ENCODE measurements at places on chromosomes 6 and 20.

GRCh38 chr6:45478240-45478639 lies 100.5 kb upstream of the SUPT3H start:
- DNase-seq = no peak

GRCh38 chr6:13295576-13295975 lies 32.8 kb downstream of the TBC1D7 start:
- DNase-seq = no peak

DNA sequence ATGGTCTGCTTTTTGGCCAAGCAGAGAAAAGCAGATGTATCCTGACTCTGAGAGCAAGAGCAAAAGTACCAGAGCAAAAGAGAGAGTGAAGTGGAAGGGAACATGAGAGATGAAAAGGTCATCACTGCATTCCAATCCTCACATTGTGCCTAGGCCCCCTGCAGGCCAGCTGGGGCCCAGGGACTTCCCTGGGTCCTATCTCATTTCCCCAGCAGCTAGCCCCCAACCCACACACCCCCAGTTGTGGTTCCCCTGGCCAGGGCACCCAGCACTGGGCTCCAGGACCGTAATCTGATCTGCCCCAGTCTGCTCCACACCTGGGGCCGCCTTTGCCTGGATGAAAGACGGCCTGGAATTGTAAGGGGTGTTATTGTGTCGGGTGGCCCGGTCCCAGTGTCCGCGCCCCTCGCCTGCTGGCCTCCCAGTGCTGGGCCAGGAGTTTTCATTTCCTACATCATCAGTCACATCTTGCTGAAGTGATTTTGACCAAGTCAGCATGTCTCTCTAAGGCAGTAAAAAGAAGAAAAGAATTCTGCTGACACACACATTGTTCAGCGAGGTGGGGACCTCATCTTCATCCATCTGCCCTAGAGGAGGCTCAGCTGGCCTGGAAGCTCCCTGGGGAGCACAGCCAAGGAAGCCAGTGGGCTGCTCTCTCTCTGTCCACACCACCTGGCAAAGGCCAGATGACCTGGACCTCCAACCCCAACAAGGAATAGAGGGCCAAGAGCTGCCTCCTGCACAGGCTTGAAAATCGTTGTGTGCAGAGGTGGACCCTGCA lies 4.0 kb upstream of the BMP7 start:
- DNase-seq = no peak

DNA sequence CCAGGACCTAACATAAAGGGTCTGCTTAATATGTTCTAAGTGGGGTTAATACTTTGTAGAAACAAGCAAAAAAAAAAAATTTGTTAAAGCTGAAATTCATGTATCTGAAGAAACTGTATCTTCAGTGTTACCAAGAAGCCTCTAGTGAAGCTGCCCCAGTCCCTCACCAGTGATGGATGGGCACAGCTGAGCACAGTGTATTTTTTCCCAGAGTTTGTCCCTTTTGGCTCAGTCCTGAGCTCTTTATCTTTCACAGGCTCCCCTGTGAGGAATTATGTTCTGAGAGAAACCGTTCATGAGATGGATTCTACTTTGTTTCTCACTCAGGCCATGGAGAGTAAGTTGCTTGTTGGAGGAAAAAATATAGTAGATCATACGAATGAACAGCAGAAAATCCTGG lies 38.4 kb downstream of the KIF3B start:
- DNase-seq = no peak

- DNase-seq = no peak
Observed at GRCh38 chr6:109800771-109801170, 109.7 kb downstream of the FIG4 start.

- no peak for DNase-seq
Observed at GRCh38 chr6:113650610-113650979, 206.6 kb upstream of the MARCKS start.

DNA sequence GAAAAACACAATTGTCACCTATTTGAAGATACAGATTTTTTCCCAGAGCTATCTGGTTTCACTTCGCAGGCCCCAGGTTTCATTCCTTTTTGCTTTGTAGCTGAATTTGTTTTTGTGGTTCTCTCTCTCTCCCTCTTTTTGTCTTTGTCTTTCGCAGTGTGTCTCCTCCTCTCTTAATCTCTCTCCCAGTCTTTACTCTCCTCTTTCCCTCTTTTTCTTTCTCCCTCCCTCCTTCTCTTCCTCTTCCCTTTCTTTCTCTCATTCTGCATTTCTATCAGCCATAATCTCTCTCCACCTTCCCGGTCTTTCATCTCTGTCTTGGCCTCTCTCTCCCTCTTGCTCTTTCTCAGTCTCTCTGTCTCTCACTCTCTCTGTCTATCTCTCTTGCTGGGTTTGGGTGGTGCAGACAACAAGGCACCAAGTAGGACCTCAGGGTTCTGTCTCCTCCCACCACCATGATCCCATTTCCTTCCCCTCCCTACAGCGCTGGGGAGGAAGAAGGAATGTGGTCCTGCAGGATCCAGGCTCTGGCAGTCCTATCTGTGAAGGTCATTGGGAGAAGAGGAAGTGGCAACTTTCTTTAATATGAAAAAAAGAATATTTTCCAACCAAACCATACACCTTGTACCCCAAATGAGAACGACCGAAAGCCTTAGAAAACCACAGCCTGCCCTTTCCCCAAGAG lies 63.2 kb downstream of the BANF2 start:
- DNase-seq = no peak

- DNase-seq = no peak
Observed at GRCh38 chr6:63685446-63686379, 50.1 kb downstream of the PHF3 start.

GRCh38 chr6:90346729-90347128 lies 50.1 kb upstream of the BACH2 start:
- no peak for DNase-seq

Measured in activated CD4-positive, alpha-beta T cell treated with anti-CD3 and anti-CD28 coated beads, Interleukin-2, amount 50 U/mL, for 1 hour (primary cell).